ENCODE measurements at places on chromosomes 13 and 19. TPM values are rescaled to one million over a fixed set of nuclear protein-coding genes. Genes with fewer than 3 reads are reported as not detected.

The SBNO2 gene
- total RNA-seq, result 61.0 TPM

GRCh38 chr13:110520431-110521295 is 40.9 kb downstream of the RAB20 start:
- DNase-seq, result no peak

DNA sequence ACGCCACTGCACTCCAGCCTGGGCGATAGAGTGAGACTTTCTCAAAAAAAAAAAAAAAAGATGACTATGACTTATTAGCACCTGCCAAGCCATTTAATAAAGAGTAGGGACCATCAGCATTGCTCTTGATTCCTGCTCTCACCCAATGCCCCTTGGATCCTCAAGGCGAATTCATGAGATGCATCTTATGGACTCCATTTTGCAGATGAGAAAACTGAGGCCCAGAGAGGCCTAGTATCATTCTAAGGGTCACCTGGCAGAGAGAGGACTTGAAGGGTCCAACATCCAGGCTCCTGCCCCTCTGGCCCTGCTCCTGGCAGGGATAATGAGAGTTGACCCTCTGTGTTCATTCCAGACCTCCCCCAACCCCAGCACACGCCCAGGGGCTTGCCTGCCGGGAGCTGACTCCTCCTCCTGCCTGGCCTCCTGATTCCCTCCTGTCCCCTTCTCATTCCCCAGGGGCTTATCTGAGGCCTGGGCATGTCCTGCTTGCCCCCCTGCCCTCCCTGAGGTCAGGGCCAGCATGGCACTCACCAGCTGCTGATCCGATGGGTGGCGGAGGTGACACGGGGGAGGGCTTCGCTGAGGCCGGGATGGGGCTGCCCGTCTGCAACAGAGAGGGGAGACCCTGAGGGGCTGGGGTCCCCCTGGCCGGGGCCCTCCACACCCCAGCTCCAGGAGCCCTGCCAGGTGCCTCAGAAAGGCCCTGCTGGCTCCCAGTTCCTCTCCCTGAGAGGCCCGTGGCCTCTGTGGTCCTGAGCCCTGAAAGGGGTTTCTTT is 7.4 kb downstream of the WIZ start:
- no peak for DNase-seq

The CEACAM8 gene
- total RNA-seq, result not detected

DNA sequence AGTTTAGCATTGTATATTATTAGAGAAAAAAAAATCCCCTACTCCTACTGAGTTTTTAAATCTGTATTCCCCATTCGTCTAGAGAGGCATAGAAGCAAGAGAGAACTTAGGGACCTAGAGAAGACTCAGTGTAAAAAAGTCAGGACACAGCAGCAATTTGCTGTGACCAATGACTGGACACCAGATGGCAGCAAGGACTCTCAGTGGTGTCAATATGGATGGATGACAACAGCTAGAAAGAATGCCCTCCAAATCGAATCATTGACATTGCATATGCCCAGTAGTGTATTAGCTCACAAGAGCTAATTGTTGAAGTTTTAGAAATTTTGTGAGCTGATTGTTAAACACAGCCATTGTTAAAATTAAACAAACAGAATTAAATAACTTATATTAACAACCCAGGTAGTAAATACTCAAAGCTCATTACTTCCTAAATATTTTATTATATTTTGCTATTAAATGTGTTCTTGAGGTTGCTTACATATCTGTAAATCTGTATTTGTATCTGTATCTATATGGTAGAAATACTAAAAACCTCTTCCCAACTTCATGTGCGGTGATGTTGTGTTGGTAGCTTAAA is 43.9 kb downstream of the SIAH3 start:
- DNase-seq, result no peak

The CYP2F1 gene
- total RNA-seq, result not detected

The RFXAP gene
- 10.2 TPM for total RNA-seq

The NBEA gene
- 0.20 TPM for total RNA-seq

The MEIOSIN gene
- total RNA-seq, result not detected

The C5AR1 gene
- 1.3 TPM for total RNA-seq

DNA sequence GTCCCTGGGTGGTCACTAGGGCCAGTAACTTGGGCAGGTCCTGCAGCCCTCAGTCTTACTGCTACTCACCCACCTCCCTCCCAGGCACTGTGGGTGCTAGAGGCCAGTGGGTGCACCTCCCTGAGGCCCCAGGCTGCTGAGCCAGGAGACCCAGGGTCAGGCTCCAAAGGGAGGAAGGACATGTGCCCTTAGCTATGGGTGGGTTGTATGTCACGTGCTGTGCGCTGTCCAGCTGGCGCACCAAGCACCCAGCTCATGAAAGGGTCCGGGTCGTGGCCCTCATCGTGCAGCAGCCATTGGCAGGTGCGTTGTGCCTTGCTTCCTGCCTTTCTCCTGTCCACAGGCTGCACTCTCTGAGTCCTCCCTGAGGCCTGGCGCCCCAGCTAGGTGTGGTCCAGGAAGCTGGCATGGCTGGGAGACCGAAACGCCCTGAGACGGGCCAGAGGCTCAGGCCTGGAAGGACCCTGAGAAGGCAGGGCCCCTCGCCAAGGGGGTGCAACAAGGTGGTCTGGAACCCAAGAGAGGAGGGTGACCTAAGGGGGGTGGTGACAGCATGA is 47.0 kb upstream of the KCTD15 start:
- no peak for DNase-seq

- DNase-seq, result no peak
Measured at GRCh38 chr13:86900906-86901305, 770.3 kb upstream of the SLITRK5 start.

The CD79A gene
- total RNA-seq, result 1.3 TPM

- no peak for DNase-seq
Measured at GRCh38 chr19:16889366-16889882, 625 bp downstream of the F2RL3 start.

The THSD1 gene
- total RNA-seq, result 0.26 TPM

DNA sequence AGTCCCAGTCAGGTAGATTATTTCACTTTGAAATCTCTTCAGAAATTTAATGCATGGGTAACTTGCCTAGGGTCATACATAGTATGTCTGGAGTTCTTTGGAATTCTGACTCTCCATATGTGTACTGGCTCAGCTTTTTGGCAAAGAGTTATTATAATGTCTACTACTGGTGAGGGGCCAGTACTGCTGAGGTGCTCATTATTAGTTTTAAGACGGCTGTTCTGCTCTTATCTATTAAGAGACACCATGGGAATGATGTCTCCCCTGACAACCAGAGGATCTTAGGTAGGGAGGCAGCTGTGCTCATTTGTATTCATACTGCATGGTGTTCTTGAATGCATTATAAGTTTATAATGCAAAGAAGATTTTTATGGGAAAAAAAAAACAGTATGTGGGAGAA is 184.1 kb downstream of the RGCC start:
- no peak for DNase-seq

DNA sequence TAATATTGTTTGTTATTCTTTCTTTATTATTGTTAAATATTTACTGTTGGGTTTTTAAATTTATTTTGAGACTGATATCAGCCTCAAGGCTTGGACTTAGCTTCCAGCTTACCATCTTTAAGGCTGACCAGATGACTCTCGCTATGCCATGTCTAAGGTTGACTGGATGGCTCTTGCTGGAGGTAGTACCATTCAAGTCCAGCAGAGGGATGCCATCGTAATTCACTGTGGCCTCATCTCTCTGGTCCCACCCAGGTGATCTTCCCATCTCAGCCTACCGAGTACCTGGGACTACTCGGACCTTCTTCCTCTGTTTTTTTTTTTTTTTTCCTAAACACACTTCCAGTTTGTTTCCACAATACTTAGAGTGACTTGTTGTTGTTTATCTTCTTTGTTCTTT is 41.7 kb upstream of the ZNF91 start:
- no peak for DNase-seq

DNA sequence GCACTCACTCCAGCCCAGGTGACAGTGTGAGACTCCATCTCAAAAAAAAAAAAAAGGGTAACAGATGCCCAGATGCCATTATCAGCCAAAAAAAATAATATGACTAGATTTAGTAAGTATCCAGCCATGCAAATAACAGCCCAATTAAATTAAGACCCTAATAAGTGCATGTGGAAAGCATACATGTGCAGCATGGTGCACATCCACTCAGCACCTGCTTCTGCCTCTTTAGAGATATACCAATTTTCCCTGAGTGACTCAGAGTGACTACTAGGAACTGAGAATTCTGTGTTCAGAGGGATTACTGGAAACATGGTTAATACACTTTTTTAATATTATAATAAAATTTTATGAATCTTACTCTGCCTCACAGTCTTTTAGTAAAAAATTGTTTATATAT is 29.8 kb upstream of the ZNF675 start:
- DNase-seq, result no peak

- no peak for DNase-seq
Measured at GRCh38 chr13:80757694-80758093, 416.8 kb upstream of the SPRY2 start.

DNA sequence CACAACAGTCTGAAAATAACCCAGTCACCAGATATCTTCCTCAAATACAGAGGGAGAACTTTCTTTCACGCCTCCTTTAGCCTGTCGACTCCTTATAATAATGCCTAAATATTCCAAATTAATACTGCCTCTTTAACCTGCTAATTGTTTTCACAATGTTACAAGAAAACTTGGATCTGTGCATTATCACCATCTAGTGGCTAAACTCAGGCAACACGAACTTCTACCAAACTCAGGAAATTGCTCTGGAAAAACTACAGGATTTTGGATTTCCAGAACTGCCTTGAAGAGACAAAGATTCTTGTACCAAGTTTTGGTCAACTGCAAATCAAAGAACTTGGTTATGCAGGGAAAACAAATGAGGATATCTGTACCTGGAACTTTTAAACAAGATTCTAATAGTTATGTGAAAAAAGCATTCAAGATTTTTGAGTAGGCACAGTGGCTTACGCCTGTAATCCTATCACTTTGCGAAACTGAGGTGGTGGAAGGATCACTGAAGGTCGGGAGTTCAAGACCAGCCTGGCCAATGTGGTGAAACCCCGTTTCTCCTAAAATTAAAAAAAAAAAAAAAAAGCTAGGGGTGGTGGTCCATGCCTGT is 10.8 kb downstream of the CLN5 start:
- no peak for DNase-seq

GRCh38 chr13:95137096-95137495 is 164.2 kb downstream of the ABCC4 start:
- no peak for DNase-seq

DNA sequence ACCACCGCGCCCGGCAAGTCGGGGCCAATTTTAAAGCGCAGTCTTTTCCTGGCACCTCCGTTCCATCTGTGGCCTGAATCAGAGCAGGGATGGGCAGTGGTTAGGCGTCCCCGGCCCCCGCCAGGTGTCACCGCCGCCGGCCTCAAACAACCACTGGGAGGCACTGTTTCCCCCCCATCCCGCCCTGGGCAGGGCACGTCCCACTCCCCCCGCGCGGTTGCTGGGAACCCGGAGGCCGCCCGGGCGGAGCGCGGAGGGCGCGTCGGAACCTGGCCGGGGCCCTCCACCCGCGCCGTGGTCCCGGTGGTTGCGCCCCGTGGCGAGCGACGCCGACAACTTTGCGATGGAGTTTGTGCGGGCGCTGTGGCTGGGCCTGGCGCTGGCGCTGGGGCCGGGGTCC is at the start of gene GRIN3B:
GRIN3B (plus strand) TSS at position 325 of the 400 bp plus-strand sequence; CDS start at position 344, 19 bp downstream.
- DNase-seq, result peak; percentile 70

GRCh38 chr19:3664879-3665642 is 35.2 kb downstream of the PIP5K1C start:
- DNase-seq, result no peak

DNA sequence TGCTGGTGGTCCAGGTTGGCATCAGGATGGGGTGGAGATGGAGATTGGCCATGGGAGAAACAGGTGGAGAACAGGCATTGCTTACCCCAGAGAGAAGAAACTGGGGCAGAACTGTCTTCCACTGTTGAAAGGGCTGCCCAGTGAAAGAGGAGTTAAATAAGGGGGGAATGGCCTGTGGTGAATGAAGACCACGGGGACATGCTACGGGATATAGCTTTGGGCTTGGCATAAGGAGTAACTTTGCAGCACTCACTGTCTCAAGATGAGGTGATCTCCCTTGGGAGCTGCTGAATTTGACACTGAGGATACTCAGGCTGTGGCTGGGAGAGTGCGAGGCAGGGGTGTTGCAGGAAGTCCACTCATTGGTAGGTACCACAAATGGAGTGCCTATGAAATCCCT is 10.6 kb upstream of the GPR18 start:
- DNase-seq, result no peak

The CRX gene
- total RNA-seq, result not detected

DNA sequence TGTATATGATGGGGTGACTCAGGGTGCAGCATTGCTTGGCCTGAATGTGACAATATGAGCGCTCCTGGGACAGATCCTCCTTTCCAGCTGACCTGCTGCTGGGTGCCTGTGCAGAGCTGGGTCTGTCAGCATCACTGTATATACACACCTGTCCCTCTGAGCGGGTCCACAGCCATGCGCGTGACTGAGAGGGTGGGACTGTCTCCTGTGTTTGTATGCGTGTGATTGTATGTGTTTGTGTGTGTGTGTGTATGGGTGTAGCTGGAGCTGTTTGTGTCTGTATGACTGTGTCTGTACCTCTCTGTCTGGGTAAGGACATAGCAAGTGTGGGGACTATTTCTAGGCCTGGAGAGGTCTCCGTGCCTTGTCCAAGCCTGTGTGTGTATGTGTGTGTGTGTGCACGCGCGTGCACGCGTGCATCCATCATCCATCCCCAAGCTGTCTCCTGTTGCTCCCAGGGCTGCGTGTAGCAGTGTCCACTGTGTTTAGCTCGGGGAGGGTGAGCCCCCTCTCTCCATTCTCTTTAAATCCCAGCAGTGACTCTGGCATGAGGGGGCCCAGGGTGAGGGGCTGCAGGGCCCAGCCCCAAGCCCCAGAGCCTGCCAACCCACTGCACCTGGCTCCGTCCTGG is 8.3 kb downstream of the IGLON5 start:
- no peak for DNase-seq

- DNase-seq, result no peak
Measured at GRCh38 chr13:75889427-75889826, 253.3 kb downstream of the LMO7 start.

DNA sequence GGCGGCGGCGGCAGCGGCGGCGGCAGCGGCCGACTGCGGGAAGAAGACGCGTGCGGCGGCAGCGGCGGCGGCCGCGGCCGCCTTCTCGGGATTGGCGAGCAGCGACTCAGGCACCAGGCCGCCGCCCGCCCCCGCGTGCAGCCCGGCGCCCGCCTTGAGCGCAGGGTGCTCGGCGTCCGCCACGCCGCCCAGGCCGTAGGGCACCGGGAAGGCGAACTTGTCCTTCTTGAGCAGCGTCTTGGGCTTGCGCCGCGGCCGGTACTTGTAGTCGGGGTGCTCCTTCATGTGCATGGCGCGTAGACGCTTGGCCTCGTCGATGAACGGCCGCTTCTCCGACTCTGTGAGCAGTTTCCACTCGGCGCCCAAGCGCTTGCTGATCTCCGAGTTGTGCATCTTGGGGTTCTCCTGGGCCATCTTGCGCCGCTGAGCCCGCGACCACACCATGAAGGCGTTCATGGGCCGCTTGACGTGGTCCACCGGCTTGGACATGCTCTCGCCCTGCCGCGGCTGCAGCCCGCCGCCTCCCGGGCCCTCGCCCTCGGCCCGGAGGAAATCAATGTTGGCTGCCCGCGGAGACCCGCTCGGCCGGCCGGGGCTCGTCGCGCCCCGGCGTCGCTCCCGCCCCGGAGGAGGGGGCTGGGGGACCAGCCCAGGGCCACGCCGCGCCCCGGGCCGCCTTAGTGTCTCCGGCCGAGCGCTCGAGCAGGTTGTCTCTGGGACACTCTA is 621 bp downstream of the SOX21 start:
- no peak for DNase-seq
